Urothelium cell line (cell line): ENCODE measurements at places on chromosomes 1 and 21.

GRCh38 chr1:201175820-201176500 is 14.7 kb upstream of the IGFN1 start:
- no peak for DNase-seq

GRCh38 chr1:40339420-40340323 is 22.6 kb upstream of the COL9A2 start:
- DNase-seq, result no peak

- no peak for DNase-seq
These were observed 89.3 kb upstream of the EDEM3 start for GRCh38 chr1:184843732-184844495.

- no peak for DNase-seq
These were observed 5.5 kb upstream of the MMP23B start for GRCh38 chr1:1626207-1627141.

- DNase-seq, result no peak
These were observed 75.2 kb downstream of the TRABD2B start for GRCh38 chr1:47921935-47922415.

DNA sequence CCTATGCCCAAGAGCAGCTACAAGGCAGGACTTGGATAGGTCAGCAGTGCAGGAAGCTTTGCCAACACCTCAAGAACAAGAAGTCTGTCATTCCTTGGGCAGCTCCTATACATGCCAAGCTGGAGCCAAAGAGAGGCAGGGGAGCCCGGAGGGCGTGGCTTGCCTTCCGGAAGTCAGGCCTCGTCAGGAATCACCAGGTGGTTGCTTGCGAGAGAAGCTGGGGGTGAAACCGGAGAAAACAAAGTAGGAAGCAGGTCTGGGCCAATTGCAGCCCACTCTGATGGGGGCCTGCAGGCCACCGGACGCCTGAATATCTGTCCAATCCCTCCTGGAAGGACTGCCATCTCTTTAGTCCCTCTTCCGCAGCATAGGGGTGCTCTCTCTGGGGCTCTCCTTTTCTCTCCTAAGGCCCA is 794 bp upstream of the FAM76A start:
- DNase-seq, result no peak

- DNase-seq, result no peak
These were observed 119.7 kb downstream of the PRDM2 start for GRCh38 chr1:13819642-13820041.

- peak; percentile 75 for DNase-seq
These were observed 9.6 kb upstream of the TNFRSF25 start for GRCh38 chr1:6475381-6476133.

GRCh38 chr1:50333595-50333974 is 89.7 kb downstream of the DMRTA2 start:
- peak; percentile 62 for DNase-seq

DNA sequence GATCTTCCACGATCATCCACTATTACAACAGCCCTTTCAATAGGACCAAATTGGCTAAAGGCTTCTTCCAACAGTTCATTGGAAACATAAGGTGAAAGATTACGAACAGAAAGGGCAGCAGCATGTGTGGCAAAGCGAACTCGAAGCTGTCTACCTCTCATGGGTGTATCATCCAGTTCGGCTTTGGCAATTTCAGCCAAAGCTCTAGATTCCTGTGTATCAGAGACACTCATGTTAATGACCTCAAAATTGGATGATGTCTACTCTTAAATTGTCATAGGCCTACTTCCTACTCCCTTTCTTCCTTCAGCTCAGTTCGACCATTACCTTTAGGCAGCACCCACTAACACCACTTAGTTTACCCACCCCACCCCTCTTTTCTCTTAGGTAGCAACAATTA is 2.2 kb downstream of the SFPQ start:
- DNase-seq, result no peak

DNA sequence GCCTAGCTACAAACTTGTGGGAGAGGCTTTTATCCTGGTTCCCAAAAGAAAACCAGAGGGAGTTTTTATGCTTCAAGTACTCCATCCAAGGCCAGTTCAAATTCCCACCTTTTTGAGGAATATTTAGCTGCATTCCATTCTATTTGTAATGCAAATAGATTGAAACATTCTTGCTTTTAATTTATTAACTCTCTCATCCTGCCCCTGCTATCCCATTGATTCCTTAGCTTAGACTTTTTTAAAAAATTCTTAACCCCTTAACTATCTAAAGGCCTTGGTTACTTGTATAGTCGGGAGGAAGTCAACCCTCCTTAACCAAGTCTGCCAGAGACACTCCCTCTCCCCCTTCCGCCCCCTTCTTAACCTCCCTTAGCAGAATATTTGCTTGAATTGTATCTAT is 2.5 kb upstream of the MOV10 start:
- no peak for DNase-seq

DNA sequence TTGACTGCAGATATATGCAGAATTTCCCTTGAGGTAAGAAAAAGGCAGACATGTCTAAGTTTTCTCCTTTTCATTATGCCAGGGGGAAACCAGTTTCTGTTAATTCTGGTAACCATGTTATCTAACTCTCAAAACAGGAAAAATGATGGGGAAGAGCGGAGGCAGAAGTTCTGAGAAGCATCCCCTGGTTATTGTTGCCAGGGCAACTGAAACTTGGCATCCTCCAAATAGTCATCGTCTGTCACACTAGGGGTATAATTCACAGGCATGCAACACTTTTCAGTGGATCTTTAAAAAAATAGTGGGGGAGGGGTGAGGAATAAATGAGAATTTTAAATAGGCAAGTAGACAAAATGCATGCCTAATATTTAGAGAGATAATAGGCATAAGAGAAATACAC is 715.3 kb upstream of the CXADR start:
- no peak for DNase-seq
